AG04450 (cell line): ENCODE measurements at places on chromosomes 12 and 14. TPM values are rescaled to one million over a fixed set of nuclear protein-coding genes. Genes with fewer than 3 reads are reported as not detected.

- DNase-seq = no peak
These were observed 23.5 kb downstream of the FZD10 start for GRCh38 chr12:130185455-130186391.

DNA sequence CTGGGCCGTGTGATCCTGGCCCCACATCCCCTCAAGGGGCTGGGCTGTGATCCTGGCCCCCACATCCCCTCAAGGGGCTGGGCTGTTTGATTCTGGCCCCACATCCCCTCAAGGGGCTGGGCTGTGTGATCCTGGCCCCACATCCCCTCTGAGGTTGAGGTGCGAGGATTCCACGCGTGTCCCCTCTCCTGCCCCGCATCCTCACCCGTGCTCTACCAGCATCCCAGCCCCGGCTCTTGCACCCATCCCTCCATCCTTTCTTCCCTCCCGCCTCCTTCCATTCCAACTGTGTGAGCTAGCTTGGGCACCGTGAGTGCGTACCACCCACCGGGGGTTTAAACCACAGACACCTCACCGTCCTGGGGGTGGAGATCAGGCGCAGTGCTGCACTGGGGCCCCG, 31.1 kb upstream of the TMEM179 start:
- DNase-seq = no peak

GRCh38 chr12:44459569-44459968, 416.5 kb downstream of the NELL2 start:
- DNase-seq = no peak

GRCh38 chr12:40953076-40953475, 235.0 kb upstream of the PDZRN4 start:
- no peak for DNase-seq

DNA sequence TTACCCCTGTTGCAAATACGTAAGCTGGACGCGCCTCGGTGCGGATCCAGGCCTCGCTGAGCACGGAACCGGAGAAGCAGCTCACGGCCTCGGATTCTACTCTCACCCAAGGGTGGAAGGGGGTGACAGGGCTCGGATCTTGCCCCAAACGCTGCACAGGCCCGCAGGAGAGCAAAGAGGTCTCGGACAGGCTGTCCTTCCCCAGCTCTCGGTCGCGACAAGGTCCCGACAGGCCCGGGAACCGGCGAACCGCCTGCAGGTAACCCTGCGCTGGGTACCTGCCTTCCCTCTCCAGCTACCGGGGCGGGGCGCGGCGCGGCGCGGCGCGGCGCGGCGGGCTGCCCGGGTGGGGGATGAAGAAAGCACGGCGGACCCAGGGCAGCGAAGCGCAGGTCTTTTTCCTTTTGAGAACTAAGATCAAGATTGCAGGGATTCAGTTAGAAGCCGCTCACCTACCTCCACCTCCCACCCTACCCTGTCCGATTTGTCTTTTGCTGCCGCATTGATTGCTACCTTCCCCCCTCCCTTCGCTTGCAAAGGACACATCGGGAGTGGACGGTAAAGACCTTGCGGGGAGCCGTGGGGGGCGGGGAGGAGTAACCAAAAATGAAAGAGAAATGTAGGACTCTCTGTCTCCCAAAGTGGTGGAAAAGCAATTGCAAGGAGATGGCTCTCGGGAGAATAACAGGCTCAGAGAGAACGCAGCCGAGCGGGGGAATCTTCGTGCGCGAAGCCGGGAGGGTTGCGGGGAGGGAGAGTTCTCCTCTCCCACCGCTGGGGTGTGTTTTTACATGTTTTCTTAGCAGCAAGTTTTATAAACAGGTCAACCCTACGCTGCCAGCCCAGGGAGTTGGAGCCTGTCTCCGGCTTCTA, 8.4 kb upstream of the TBX3 start:
- DNase-seq = no peak

- DNase-seq = no peak
These were observed 7.6 kb downstream of the ARHGEF40 start for GRCh38 chr14:21077672-21078071.

- no peak for DNase-seq
These were observed 609.2 kb upstream of the FOXG1 start for GRCh38 chr14:28157289-28157869.

DNA sequence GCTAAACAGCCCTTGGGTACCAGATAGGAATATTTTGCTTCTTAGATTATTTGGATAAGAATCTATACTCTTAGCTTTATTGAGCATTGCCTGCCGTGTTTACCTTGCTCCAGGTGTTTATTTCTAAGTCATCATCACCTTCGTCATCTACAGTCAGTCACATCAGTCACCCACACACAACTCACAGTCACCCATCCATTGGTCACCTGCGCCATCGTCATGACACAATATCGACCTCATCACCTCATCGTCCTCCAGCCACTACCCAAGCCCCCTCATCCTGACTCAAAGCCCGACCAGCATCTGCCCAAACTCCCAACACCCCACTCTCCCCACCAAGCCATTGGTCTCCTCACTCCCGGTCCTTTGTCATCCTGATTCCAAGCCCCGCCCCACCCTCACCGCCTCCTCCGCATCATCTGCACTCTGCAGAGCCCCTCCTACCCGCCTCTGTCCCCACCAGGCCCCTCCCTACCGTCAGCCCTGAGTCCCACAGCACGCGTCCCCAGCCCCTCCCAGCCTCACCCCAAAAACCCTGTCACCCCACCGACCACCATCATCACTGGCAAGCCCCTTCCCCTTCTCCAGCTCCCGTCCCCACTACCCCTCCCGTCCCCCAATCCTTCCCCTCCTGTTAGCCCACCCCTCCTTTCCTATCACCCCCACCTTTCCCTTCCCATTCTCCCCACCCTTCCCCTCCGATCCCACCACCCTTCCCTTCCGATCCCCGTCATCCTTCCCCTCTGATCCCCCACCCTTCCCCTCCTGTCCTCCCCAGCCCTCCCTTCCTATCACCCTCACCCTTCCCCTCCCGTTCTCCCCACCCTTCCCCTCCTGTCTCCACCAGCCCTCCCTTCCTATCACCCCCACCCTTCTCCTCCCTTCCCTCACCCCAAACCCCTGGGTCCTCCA, 9.8 kb downstream of the DLK1 start:
- DNase-seq = no peak

DNA sequence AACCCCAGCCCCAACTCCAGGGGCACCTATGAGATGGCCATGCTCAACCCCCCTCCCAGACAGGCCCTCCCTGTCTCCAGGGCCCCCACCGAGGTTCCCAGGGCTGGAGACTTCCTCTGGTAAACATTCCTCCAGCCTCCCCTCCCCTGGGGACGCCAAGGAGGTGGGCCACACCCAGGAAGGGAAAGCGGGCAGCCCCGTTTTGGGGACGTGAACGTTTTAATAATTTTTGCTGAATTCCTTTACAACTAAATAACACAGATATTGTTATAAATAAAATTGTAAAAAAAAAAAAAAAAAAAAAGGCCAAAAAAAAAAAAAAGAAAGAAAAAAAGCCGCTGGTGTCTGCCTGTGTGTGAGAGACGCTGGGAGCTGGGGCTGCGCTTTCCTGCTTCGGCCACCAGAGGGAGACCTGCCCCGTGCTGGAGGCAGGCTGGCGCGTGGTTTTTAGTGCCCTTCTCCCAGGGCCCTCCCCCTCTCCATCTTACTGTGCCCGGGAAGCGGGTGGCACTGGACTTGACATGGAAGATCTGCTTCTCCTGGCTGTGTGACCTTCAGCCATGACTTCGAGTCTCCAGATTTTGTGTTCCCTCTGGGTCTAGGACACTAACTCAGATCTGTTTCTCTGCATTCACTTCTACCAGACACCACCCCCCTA, 3.4 kb upstream of the NXPH4 start:
- peak; percentile 65 for DNase-seq

GRCh38 chr12:99600388-99600787, 47.2 kb upstream of the GARIN6 start:
- DNase-seq = no peak

- no peak for DNase-seq
These were observed 43.5 kb downstream of the MIPOL1 start for GRCh38 chr14:37241198-37241597.

- no peak for DNase-seq
These were observed 3.6 kb upstream of the DNAJC22 start for GRCh38 chr12:49342914-49343731.

- DNase-seq = no peak
These were observed 89.8 kb upstream of the SFSWAP start for GRCh38 chr12:131620946-131621681.

DNA sequence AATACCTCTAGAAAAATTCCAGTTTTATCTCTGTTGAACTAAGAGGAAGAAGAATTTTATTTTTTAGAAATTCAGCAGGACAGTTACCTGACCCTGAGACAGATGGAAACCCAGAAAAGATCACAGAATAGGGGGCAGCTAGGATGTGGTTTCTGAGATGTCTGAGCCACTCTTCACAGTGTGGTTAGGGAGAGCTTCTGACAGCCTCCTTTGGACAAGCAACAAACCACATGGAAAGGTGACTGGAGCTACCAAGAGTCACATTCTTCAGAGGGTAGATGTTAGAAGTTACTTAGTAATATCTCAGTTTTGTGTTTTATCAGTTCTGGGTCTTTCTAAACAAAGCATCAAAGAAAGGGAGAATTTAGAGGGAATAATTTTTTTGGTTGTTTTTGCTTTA, 117.3 kb upstream of the NAP1L1 start:
- DNase-seq = no peak

DNA sequence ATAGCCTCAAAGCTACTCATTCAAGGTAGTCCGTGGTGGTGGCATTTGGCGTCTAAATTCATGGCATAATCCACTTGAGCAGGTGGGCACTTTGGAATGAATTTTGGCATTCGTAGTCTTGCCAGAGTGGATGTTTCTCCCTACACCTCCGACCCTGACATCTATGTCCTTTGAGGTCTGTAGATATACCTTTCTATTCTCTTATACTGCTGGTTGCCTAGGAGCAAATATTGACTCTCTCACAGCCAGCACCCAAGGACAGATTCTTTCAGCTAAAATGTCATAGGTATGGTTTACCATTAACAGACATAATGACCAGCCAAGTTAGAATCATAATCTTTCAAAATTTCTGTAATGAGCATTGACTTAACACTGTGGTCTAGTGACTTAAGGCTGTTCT, 47.4 kb upstream of the FLRT2 start:
- no peak for DNase-seq

DNA sequence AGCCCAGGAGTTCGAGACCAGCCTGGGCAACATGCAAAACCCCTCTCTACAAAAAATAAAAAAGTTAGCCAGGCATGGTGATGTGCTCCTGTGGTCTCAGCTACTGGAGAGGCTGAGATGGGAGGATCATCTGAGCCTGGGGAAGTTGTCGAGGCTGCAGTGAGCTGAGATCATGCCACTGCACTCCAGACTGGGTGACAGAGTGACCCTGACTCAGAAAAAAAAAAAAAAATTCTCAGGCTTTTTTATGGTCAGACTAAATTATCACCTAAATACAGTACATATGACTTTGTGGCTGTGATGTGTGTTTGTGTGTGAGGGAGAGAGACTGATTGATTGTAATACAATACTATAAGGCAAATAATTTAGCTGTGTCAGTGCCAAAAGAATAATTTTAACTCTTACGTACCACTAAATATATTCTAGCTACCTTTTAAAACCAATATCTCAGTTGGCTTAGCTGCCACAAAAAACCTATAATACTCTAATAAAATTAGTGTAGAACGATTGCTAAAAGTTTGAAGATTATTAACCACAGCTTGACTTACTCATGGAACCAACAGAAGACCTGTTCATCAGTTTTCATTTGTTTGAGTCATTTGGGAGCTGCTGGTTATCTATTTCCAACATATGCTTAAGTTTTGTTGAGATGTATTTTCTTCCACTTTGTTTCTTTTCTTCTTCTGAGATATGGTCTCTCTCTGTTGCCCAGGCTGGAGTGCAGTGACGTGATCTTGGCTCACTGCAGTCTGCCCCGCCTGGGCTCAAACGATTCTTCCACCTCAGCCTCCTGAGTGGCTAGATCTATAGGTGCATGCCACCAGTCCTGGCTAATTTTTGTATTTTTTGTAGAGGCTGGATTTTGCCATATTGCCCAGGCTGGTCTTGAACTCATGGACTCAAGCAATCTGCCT, 58.0 kb downstream of the DIP2B start:
- DNase-seq = no peak

GRCh38 chr12:132953771-132954170, 2.3 kb downstream of the ZNF605 start:
- no peak for DNase-seq

- DNase-seq = no peak
These were observed 34.1 kb downstream of the DIO3 start for GRCh38 chr14:101595349-101595748.

DNA sequence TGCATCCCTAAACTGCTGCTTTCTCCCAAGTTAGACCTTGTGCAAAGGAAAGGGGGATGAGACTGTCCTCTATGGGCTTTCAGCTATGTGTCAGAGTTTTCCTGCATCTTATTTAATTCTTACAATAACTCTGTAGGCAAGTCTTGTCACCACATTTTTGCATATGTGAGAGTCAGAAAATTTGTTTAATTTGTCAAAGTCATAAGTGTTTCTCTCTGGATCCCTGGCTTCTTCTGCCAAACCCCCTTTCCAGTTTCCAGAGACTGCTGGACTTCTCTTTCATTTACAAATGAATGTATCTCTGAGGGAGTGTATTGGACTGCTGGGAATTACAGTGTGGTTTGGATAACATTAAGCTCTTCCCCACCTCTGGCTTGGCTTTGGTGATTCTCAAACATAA, 877.6 kb upstream of the SEL1L start:
- DNase-seq = no peak

DNA sequence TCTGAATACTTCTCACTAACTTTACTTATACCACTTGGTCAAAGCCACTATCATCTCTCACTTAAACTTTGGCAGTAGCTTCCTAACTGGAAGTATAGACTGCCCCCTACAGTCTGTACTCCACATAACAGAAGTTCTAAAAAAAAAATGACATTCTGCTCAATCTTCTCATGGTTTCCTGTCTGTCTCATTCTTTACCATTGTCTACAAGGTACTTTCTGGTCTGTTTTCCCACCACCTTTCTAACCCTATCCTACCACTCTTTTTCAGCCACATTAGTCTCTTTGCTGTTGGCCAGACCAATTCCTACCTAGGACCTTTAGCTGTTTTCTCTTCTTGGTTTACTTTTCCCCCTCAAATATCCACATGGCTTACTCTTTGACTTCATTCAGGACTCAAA, 14.7 kb downstream of the CPSF6 start:
- no peak for DNase-seq

GRCh38 chr14:93520053-93520607, 89.4 kb downstream of the UNC79 start:
- no peak for DNase-seq

- no peak for DNase-seq
These were observed 432.6 kb upstream of the SYT1 start for GRCh38 chr12:78431931-78432330.

GRCh38 chr14:26626256-26626655, 28.4 kb upstream of the NOVA1 start:
- no peak for DNase-seq

Gene NOS1
- polyA plus RNA-seq = not detected in 2 replicates

Gene AQP5
- polyA plus RNA-seq = not detected in 2 replicates

Gene AQP6
- not detected in 2 replicates for polyA plus RNA-seq

Gene CCDC175
- polyA plus RNA-seq = not detected in 2 replicates

Gene KRT7
- 1.0 and 4.6 TPM in 2 replicates for polyA plus RNA-seq

Gene DCN
- polyA plus RNA-seq = 4,192 and 4,723 TPM in 2 replicates

Gene TMEM253
- polyA plus RNA-seq = 0.21 TPM in 2 replicates

Gene CLEC4D
- not detected in 2 replicates for polyA plus RNA-seq

Gene STAB2
- polyA plus RNA-seq = not detected in 2 replicates

Gene CLEC2A
- not detected in 2 replicates for polyA plus RNA-seq

Gene TAS2R7
- not detected in 2 replicates for polyA plus RNA-seq
